ENCODE measurements at places on chromosomes 4 and X.

GRCh38 chrX:7985568-7985967 is 58.4 kb upstream of the PNPLA4 start:
- DNase-seq = no peak

DNA sequence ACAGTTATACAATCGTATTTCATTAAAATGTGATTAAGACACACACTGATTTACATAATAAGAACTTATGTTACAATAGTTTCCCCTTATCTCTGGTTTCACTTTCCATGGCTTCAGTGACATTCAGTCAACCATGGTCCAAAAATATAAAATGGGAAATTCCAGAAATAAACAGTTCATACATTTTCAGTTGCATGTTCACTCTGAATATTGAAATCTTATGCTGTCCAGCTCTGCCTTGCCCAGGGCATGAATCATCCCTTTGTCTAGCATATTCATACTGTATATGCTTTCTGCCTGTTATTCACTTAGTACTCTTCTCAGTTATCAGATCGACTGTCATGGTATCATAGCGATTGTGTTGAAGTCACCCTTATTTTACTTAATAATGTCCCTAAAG is 173.8 kb upstream of the DCAF12L2 start:
- DNase-seq = no peak

DNA sequence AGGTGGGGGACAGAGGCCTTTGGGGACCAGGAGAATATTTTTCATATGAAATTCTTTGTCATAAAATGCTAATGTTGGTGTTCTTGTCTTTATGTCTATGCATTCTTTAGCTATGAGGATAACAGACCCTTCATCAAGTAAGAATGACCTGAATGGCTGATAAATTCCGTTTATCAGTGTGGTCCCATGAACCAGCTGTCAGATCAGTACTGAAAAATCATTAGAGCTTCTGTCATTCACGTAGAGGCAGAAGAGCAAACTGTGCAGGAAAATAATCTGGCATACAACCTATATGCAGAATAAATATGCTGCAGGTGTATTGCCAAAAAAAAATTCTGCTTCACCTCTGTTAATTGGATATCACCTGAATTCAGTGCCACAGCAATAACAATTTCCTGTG is 828.6 kb downstream of the ADGRL3 start:
- no peak for DNase-seq

DNA sequence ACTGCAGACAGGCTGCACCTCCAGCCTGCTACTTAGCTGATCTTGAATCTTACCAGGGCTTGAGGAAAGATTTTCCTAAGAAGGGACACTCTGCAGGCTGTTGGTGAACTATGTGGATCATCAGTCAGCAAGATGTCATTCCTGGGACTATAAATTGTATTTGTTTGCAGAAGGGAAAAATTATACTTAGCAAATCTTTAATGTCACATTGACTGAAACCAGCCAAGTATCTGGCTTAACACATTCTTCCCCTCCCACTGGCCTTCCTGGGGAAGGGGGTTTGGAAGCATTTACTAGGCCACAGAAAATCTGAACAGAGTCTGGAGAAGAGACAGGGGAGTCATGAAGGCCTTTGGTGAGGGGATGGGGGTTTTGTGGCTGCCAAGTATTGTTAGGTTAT is 156.7 kb upstream of the EOLA2 start:
- no peak for DNase-seq

DNA sequence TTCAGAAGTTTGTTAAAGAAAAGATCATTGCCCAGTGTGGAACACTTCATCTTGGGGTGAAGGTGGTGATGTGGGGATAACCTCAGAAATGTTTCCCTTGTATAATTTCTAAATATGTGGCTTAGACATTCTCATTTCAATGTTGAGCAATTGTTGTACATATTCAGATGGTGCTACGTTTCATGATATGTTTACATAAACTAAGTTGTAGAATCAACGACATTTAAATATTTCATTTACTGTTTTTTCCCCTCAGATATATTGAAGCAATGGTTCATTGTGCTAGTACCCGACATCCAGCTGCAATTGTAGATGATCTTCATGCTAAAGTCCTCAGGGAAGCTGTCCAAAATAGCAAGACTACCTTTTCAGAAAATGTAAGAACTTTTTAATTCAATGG is 92.6 kb downstream of the BLTP1 start:
- DNase-seq = no peak

- no peak for DNase-seq
Measured at GRCh38 chr4:176545872-176546271, 226.1 kb downstream of the SPCS3 start.

GRCh38 chr4:184115399-184115798 is 102.3 kb downstream of the ENPP6 start:
- no peak for DNase-seq

GRCh38 chrX:137198040-137198439 is 164.2 kb upstream of the GPR101 start:
- no peak for DNase-seq

DNA sequence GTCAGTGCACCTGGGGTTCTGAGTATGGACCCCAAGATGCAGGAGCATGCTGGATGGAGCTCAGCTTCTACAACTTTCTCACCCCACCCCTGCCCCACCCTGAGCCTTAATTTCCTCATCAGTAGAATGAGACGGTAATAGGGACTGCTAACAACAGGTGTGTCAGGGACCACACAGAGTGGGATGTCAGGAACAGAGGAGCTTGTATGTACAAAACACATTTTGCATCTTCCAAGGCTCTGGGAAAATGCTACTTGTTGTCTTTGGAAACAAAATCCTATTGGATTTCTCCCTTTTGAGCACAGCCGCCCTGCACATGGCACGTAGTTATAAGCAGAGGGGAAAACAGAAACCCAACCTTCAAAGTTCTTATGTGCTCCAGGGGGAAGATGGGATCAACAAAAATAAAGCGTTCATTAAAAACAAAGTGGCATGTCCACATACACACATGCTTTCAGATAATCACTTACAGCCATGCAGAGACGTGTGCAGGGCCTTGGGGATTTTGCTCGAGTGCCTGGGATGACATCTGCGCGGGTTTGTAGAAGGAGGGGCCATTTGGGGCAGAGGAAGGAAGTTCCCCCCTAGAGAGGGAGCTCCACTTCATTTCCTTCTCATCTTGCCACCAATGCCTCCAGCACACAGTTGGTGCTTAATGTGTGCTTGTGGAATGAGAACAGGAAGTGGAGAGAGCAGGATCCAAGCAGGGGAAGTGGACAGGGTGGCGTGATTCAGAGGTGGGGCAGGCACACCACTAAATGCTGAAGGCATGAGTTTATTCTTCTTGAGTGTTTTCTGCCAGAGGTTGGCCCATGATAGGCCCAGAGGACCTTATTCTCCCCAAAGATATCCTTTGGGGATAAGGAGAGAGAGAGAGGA is 138.9 kb downstream of the SMIM20 start:
- no peak for DNase-seq

GRCh38 chrX:124228849-124229248 is 103.6 kb upstream of the TEX13D start:
- no peak for DNase-seq

DNA sequence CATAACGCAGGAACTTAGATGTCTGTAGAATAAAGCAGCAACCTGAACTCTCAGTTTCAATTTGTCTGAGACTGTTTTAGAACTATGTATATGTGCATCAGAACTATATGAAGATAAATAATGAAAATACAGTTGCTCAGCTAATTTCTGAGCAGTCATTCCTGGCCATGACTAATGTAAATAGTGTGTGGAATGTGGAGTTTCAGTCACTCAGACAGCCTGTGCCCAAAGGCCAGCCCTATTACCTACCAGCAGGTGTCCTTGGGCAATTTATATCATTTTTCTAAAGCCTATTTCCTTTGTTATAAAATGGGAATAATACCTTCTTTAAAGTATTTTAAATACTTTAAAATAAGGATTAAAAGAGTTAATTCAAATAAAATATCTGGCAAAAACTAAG is 56.0 kb upstream of the RELL1 start:
- no peak for DNase-seq

DNA sequence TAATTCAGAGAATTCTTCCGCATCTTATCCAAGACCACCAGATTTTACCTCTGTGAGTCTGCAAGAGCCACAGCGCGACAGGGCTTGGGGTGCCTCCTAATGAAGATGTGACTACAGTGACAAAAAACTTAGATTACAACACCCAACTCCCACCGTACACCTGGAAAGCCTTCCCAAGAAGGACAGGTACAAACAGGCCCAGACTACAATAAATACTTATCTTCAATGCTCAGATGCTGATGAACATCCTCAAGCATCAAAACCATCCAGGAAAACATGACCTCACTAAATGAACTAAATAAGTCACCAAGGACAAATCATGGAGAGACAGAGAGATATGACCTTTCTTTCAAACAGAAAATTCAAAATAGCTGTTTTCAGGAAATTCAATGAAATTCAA is 20.8 kb upstream of the ABCG2 start:
- DNase-seq = no peak

GRCh38 chr4:85600501-85600900 is 125.6 kb downstream of the ARHGAP24 start:
- no peak for DNase-seq

DNA sequence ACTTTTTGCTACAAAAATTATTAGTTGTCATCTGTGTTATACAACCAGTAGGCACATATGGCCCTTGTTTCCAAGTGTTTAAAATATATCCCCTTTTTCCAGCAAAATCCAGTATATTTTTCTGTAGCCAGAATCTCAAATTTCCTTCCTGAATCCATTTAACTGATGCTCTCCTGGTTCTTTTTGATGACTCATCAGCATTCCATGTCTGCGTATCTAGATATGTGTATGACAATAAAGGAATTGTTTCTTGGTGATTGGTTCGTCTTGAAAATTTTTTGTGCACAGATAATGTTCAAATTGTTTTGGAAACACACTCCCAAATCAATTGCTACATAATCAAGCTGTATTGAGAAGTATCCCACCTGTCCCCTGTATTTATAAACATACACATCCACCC is 98.3 kb downstream of the ITM2A start:
- no peak for DNase-seq

GRCh38 chr4:76748649-76749048 is 149.3 kb downstream of the SOWAHB start:
- no peak for DNase-seq

Data from esophagus squamous epithelium (tissue), 5 donors.